ENCODE measurements at places on chromosomes 5 and 9. TPM values are rescaled to one million over a fixed set of nuclear protein-coding genes. Genes with fewer than 3 reads are reported as not detected.
A peak's percentile ranks its signal among the peaks of the same experiment; 100 is the strongest.

Gene LCN9
- total RNA-seq = not detected

Gene PCDHAC1
- total RNA-seq = not detected

- H3K27me3 ChIP-seq = no peaks in the 10 kb centered on the region
- peaks cover 86% of the 10 kb centered on the region for H3K36me3 ChIP-seq
- no peak overlapping the region for H3K4me3 ChIP-seq
- H3K4me1 ChIP-seq = peaks cover 5% of the 10 kb centered on the region
- DNase-seq = no peak
- H3K27ac ChIP-seq = peak overlapping the region; percentile 46
Measured at GRCh38 chr9:2790466-2790865, 53.4 kb downstream of the PUM3 start.

GRCh38 chr5:111197523-111197922 is 26.7 kb upstream of the CAMK4 start:
- H3K36me3 ChIP-seq = no peaks in the 10 kb centered on the region
- peaks cover 6% of the 10 kb centered on the region for H3K27me3 ChIP-seq
- no peak overlapping the region for H3K4me3 ChIP-seq

Gene SLC45A2
- total RNA-seq = not detected

DNA sequence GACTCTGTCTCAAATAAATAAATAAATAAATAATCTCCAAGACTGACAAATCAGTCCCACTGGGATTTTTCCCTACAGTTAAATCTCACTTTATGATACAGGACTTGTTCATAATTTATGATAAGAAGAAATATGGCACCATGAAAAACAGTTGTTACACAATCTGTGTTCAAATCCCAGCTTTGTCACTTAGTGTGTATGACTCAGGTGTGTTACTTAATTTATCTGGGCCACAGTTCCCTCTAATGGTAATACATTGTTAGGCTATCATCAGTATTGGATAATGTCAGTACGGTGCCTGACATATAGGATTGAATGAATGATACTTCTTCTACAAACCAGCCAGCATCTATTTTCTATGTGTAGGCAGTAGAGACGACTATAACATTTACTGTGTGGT is 23.1 kb downstream of the SLC36A3 start:
- H3K4me1 ChIP-seq = no peaks in the 10 kb centered on the region
- peaks cover 11% of the 10 kb centered on the region for H3K27me3 ChIP-seq
- H3K36me3 ChIP-seq = no peaks in the 10 kb centered on the region

Gene HMCN2
- total RNA-seq = not detected

GRCh38 chr5:121533814-121534213 is 317.9 kb upstream of the FTMT start:
- no peak overlapping the region for H3K4me3 ChIP-seq
- no peaks in the 10 kb centered on the region for H3K36me3 ChIP-seq
- no peaks in the 10 kb centered on the region for H3K4me1 ChIP-seq
- H3K27ac ChIP-seq = no peak overlapping the region
- no peak for DNase-seq

DNA sequence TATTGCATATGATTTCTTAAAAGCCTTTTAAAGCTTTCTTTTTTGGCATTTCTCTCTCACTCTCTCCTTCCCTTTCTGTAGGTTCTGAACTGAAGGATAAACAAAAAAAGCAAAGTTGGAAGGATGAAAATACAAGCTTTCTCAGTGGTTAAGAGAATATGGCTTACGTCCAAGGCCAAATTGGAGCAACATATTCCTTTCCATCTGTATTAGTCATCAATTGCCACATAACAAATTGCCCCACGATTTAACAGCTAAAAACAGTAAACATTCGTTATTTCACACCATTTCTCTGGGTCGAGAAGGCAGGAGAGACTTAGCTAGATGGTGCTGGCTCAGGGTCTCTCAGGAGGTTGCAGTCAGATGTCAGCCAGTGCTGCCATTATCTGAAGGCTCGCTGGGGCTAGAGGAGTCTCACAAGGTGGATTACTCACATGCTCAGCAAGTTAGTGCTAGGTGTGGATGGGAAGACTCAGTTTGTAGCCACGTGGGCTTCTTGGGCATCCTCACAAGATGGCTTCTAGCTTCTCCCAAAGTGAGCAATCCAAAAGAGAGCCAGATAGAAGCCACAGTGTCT is 2.0 kb upstream of the ROR2 start:
- no peak for DNase-seq
- no peak overlapping the region for H3K27ac ChIP-seq
- H3K4me3 ChIP-seq = no peak overlapping the region

Gene PCDHA5
- total RNA-seq = not detected

DNA sequence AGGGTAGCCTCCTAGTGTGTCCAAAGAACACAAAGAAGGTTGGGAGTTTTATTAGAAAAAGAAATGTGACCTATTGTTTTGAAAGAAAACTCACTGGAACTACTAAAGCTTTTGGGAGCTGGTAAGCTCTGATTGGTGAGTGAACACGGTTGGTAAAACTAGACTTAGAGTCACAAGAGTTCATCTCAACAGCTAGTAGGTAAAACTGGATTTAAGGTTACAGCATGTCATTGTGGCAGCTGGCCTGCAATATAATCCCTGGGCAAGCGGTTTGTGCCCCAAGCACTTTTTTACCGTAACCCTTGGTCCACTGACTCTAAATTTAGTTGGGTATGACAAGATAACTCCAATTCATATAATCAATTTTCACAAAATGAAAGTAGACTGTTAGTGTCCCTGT is 47.4 kb downstream of the UBAP2 start:
- no peak overlapping the region for H3K27ac ChIP-seq
- H3K4me1 ChIP-seq = no peaks in the 10 kb centered on the region
- H3K27me3 ChIP-seq = no peaks in the 10 kb centered on the region

GRCh38 chr5:58469896-58470295 is 10.0 kb upstream of the PLK2 start:
- peaks cover 12% of the 10 kb centered on the region for H3K27me3 ChIP-seq
- no peak overlapping the region for H3K4me3 ChIP-seq
- peaks cover 10% of the 10 kb centered on the region for H3K4me1 ChIP-seq
- no peak overlapping the region for H3K27ac ChIP-seq

DNA sequence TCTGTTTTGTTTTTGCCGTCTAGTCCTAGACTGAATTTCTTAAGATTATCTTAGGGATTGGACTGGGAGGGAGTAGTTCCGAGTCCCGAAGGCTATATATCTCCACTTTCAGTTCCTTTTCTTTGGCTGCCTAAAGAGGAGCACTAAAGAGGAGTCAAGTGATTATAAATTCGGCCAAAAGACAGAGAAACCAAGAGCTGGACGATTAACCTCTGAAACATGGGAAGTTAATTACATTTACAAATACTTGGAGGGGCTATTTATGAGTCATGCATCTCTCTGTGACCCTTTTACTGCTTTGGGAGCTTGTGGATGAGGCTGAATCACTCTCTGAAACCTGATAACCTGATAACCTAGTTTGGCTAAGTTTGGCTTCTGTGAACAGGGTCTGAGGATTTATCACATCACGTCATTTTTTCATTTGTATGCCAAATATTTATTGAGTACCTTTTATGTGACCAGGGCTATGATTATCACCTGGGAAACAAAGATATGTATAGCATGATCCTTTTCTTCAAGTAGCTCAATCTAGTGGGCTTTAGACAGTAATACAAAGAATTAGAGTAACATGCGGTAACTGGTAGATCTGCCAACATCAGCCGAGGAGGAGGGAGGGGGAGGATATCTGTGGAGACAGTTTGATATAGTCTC is 180.9 kb downstream of the CD180 start:
- no peaks in the 10 kb centered on the region for H3K27me3 ChIP-seq
- H3K36me3 ChIP-seq = peaks cover 7% of the 10 kb centered on the region
- H3K27ac ChIP-seq = no peak overlapping the region
- DNase-seq = no peak
- no peak overlapping the region for H3K4me3 ChIP-seq

DNA sequence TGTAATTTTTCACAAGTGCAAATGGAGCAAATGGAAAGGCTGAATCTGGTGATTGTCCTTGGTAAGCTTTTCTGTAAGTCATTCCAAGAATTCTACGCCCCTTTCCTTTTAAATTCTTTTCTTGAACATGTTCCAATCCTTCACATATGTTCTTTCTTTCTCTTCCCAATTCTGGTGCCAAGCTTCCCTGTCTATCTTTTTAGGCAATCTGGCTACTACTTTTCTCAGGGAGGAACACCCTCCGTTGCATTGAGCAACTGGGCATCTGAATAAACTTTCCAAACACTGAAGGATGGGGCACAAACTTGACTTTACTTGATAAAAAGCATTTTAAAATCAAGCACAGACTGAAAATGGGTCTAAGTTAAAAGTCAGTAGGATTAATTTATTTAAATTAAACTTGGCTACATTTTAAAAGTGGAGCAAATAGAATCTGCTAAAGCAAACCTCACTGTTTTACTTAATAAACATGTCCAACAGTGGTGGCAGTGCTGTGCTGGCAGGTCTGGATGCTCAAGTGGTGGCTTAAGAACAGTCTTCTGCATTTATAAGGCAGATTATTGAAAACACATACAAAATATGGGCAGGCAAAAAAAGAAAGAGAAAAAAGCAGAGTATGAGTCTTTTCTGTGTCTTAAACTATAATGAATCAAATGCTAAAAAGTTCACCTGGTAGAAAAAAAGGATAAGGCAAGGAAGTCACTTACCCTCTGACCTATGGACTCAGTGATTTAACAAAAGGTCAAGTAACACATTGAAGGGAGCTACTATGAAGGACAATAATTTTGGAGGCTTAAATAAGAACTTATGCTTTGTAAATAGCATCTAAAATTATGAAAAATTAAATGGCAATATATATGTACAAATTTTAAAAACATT is 5.4 kb downstream of the ELL2 start:
- peaks cover 50% of the 10 kb centered on the region for H3K4me1 ChIP-seq
- no peak for DNase-seq
- no peaks in the 10 kb centered on the region for H3K27me3 ChIP-seq
- H3K36me3 ChIP-seq = peaks cover 37% of the 10 kb centered on the region

GRCh38 chr5:16799796-16800195 is 136.3 kb downstream of the MYO10 start:
- DNase-seq = no peak
- no peaks in the 10 kb centered on the region for H3K27me3 ChIP-seq
- no peak overlapping the region for H3K27ac ChIP-seq
- no peaks in the 10 kb centered on the region for H3K36me3 ChIP-seq
- H3K4me1 ChIP-seq = no peaks in the 10 kb centered on the region

Gene INSL4
- total RNA-seq = not detected

DNA sequence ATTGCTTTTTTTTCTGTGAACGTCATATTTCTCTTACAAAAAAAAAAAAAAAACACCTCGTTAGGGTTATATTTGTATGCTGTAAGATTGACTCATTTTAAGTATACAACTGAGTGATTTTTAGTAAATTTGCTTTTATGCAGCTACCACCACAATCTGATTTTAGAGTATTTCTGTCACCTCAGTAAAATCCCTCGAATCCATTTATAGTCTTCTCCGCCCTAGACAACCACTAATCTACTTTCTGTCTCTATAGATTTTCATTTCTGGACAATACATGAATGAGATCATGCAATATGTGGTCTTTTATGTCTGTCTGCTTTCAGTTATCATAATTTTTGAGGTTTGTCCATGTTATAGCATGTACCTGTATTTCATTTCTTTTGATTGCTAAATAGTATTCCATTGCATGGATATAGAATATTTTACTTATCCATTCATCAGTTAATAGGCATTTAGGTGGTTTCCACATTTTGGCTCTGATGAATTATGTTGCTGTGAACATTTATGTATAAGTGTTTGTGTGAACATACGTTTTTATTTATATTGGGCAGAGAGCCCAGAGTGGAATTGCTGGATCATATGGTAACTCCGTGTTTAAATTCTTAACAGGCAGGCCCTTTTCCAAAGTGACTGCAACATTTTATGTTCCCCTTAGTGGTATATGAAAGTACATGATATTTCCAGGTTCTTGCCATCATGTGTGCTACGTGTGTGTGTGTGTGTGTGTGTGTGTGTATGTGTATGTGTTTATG is 171.4 kb downstream of the SGCD start:
- H3K4me3 ChIP-seq = no peak overlapping the region
- no peaks in the 10 kb centered on the region for H3K4me1 ChIP-seq
- DNase-seq = no peak
- H3K36me3 ChIP-seq = no peaks in the 10 kb centered on the region
- H3K27ac ChIP-seq = no peak overlapping the region

GRCh38 chr5:139946440-139946839 is 96.7 kb downstream of the NRG2 start:
- H3K27ac ChIP-seq = no peak overlapping the region
- H3K4me3 ChIP-seq = no peak overlapping the region
- H3K4me1 ChIP-seq = no peaks in the 10 kb centered on the region
- peaks cover 58% of the 10 kb centered on the region for H3K27me3 ChIP-seq

DNA sequence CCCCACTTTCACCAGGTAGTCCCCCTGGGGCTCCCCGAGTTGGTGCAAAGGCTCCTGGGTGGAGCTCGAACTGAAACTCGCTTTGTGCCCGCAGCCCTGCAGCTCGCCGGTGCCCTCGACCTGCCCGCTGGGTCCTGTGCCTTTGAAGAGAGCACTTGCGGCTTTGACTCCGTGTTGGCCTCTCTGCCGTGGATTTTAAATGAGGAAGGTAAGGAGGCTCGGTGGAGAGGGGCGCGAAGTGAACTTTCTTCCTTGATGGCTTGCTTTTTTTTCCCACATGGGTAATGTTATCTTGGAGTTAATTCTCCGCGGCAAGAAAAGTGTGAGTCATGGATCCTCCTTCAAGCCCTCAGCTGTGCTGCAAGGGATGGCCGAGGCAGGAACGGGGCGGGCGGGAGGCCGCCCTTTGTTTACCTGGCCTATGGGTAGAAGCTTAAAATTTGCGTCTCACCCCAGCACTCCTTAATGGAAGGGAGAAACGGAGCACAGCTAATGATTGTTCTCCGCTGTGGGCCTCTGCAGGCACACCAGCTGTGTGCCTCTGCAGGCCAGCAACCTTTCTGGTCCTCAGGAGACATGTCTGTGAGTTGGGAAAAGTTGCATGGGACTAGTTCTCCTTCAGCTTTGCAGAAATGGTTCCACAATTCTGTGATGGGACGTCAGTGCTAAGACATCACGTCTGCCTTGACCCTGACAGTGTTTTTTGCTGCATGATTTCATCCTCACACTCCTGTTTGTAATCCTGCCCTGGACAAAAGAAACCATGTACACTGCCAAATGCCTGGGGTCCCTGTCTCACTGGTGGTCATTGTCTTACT is 1.1 kb downstream of the MAMDC2 start:
- peaks cover 18% of the 10 kb centered on the region for H3K4me1 ChIP-seq
- peak overlapping the region; percentile 46 for H3K4me3 ChIP-seq
- no peak overlapping the region for H3K27ac ChIP-seq
- H3K27me3 ChIP-seq = peaks cover 57% of the 10 kb centered on the region
- DNase-seq = no peak
- H3K36me3 ChIP-seq = no peaks in the 10 kb centered on the region

Gene DHX29
- 17.1 TPM for total RNA-seq

DNA sequence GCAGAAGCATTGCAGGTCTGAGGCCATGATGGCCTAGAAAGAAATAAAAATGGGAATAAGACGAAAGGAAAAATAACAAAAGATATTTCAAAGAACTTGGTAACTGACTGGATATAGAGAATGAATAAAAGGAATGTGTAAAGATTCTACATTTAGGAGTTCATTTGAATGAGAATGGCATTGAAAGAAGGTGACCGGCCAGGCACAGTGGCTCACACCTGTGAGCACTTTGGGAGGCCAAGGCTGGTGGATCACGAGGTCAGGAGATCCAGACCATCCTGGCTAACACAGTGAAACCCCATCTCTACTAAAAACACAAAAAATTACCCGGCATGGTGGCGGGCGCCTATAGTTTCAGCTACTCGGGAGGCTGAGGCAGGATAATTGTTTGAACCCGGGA is 8.6 kb downstream of the ZBTB26 start:
- H3K36me3 ChIP-seq = peaks cover 10% of the 10 kb centered on the region
- no peak overlapping the region for H3K4me3 ChIP-seq
- no peak for DNase-seq

GRCh38 chr9:2933165-2934095 is 89.5 kb upstream of the PUM3 start:
- H3K4me3 ChIP-seq = no peak overlapping the region
- no peak overlapping the region for H3K27ac ChIP-seq
- H3K4me1 ChIP-seq = no peaks in the 10 kb centered on the region
- H3K27me3 ChIP-seq = peaks cover 3% of the 10 kb centered on the region

Gene GPRIN1
- 3.4 TPM for total RNA-seq

All from activated CD8-positive, alpha-beta memory T cell treated with anti-CD3 and anti-CD28 coated beads, Interleukin-2, amount 10 ng/mL, durations not matched to agents 7 days and 5 days (primary cell).